ENCODE measurements at places on chromosomes 6 and 20.

DNA sequence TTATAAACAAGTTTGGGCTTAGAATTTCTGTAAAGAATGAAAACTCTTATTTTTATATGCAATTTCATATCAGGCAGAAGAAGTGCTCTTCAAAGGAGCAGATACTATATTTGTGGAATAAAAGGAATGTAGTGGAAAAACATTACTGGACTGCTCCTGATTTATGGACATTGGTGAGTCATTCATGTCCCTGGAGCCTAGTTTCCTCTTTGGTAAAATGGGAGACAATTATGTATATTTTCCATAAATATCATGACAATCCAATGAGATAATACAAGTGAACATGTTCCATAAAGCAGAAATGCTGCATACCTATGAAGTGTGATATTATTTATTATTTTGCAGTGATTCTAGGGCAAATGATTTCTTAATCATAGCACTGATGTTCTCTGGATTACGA is 445.8 kb upstream of the CITED2 start:
- DNase-seq = no peak

GRCh38 chr6:124441450-124441849 is 520.8 kb upstream of the RNF217 start:
- no peak for DNase-seq

DNA sequence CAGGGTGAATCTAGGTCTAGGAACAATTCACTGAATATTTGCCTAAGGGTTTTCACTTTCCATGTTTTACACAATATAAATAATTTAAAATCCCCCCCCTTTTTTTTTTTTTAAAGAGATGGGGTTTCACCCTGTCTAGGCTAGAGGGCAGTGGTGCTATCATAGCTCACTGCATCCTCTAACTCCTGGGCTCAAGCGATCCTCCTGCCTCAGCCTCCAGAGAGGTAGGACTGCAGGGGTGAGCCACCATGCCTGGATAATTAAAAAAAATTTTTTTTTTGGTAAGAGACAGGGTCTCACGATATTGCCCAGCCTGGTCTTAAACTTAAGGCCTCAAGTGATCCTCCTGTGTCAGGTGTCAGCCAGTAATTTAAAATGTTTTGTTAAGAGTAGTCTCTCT is 17.8 kb downstream of the QKI start:
- DNase-seq = no peak

GRCh38 chr6:38306931-38307330 is 332.8 kb downstream of the BTBD9 start:
- DNase-seq = no peak

GRCh38 chr6:147674099-147674498 is 165.6 kb downstream of the SAMD5 start:
- no peak for DNase-seq

DNA sequence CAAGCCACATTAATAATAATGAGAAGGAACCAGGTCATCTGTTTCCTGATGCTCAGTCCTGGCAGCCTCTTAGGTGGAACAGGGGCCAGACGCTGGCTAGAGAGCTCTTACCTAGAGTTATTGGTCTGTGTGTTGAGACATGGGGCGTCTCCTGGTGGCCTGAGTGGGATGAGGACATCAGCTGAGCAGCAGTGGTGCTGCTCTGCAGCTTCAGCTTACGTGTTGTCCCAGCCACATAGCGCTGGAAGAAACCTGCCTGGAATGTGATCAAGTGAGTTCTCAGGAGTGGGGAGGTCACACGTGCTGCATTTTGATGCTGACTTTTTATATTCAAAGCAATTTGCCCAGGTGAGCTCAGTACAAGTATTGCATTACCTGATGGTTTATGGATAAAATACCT is 355.4 kb downstream of the CDH26 start:
- no peak for DNase-seq

DNA sequence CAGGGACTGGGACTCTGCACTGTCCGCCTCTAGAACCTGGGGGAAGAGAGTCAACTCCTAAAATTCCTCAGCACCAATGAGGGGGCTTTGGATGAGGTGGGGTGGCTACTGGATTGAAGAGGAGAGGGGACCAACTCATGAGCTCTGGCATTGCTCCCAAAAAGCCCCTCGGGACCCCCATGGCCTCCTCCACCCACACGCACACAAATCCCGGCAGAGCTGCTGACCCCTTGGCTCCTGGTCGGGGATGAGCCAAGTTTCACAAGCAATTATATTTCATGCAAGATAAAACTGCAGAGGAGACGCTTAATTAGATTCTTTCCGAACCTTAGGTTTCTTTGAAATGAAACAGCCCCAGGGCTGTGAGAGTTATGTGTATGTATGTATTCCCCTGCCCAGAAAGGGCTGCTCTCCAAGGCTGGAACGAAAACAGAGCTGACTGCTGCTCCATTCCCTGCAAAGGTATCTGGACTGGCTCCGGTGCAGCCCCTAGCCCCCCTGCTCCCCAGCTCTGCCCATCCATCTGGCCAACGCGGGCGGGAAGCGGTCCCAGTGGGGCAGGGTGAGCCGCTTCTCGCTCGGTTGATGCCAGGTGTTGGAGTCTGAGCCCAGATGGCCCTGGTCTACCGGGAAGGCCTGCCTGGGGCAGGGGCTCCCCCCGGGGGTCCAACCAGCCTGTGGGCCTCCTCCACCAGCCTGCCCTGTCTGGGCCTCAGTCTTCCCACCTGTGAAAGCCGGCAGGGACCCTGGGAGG is 46.8 kb upstream of the STX16 start:
- DNase-seq = no peak

- DNase-seq = no peak
Observed at GRCh38 chr6:49911252-49911651, 44.9 kb upstream of the CRISP1 start.

DNA sequence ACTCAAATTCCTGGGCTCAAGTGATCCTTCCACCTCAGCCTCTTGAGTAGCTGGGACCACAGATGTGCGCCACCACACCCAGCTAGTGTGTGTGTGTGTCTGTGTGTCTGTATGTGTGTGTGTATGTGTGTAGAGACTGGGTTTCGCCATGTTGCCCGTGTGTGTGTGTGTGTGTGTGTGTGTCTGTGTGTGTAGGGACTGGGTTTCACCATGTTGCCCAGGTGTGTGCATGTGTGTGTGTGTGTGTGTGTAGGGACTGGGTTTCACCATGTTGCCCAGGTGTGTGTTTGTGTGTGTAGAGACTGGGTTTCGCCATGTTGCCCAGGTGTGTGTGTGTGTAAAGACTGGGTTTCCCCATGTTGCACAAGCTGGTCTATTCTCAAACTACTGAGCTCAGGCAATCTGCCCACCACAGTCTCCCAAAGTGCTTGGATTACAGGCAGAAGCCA is 28.3 kb downstream of the CDK5RAP1 start:
- no peak for DNase-seq

DNA sequence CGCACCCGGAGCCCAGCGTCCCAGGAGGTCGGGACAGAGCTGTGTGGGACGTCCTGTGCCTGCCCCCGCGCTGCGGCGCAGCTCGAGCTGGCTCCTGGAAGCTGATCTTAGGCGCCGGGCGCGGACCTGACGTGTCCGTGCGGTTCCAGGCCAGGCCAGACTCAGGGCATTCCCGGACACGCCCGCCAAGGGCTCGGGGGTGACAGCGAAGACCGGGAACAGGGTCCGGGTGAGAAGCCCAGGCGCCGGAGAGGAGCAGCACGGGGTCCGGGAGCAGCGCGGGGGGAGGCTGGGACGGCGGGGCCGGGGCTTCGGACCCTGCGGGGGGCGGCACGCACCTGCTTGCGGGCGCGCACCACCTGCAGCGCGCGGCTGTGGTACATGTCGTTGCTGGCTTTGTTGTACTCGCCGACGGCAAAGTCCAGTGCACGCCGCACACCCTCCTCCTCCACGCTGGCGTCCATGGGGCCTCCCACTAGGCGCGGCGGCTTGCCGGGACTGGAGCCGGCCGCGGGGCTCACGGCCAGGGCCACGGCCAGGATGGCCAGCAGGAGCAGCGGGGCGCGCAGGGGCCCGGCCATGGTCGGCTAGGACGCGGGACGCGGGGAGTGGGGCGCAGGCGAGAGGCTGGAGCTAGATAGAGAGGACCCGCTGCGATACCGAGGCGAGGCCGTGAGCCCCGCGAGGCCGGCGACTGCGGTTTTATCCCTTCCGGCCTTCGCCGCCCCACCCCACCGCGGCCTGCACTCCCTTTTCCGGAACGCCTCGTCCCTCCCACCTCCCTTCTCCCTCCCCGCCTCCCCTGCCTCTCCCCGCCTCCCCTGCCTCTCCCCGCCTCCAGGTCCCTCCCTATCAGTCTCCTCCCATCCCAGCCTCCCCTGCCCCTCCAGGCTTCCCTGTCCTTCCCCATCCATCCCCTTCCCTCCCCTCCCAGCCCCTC is at the start of gene CST3:
CST3 (minus strand) TSS at position 674 of the 940 bp plus-strand sequence; CDS start at position 581, 93 bp downstream.
- peak; percentile 70 for DNase-seq

- DNase-seq = peak; percentile 35
Observed at GRCh38 chr6:109447878-109448555, 7.5 kb downstream of the SMPD2 start.

GRCh38 chr6:163289447-163289846 is 125.1 kb upstream of the QKI start:
- DNase-seq = no peak

- DNase-seq = no peak
Observed at GRCh38 chr20:58137651-58138265, 90.7 kb downstream of the ANKRD60 start.

DNA sequence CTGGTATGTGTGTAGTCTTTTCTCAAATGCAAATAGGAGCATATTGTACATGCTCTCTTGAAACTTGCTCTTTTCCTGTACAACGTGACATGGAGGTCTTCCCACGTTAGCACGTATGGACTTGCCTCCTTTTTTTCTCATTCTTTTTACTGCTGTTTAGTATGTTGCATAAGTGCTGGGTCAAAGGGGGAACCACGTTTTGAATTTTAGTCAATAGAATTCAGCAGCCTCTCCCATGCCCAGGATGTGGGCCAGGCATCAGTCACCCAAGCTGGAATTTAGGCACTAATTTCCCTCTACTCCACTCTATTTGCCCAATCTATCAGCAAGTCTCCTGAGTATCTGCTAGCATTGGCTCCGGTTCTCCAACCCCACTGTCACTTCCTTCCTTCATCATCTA is 41.5 kb upstream of the RNF24 start:
- no peak for DNase-seq

- peak; percentile 78 for DNase-seq
Observed at GRCh38 chr6:44024574-44025219, 102.6 kb downstream of the MRPL14 start.

- DNase-seq = no peak
Observed at GRCh38 chr6:34585512-34586061, 29.5 kb upstream of the SPDEF start.

- peak; percentile 84 for DNase-seq
Observed at GRCh38 chr20:5675103-5676091, 74.8 kb upstream of the SHLD1 start.

DNA sequence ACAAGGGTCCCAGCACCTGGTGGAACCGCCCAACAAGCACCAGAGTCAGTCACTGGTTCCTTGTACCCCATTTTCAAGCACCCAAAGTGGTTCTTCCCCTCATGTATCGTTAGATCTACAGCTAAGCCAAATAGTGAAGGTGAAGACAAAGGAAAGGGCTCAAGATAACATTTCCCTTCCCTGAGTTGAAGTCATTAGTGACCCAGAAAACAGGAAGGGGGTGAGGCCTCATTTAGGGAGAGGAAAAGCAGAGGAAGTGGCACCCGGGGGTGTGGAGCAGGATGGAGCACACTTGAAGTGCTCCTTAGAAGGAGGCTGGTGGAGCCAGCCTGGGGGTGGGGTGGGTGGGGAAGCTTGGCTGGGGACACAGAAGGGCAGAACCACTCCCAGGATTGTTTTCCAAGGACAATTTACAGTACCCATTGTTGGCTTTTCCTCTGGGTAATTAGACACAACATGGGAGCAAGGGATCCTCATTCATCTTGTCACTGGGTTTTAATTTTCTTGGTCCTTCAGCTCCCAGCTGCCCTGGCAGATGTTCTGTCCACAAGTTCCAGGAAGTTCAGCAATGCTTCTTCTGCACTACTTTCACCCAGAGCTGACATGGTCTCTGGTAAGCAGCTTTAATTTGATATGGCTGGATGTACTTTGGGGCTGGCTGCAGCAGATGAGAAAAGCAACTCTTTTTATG is 73.3 kb upstream of the CD93 start:
- no peak for DNase-seq

GRCh38 chr6:163720460-163721235 is 306.1 kb downstream of the QKI start:
- no peak for DNase-seq

- no peak for DNase-seq
Observed at GRCh38 chr6:127299522-127300240, 33.0 kb downstream of the RNF146 start.

DNA sequence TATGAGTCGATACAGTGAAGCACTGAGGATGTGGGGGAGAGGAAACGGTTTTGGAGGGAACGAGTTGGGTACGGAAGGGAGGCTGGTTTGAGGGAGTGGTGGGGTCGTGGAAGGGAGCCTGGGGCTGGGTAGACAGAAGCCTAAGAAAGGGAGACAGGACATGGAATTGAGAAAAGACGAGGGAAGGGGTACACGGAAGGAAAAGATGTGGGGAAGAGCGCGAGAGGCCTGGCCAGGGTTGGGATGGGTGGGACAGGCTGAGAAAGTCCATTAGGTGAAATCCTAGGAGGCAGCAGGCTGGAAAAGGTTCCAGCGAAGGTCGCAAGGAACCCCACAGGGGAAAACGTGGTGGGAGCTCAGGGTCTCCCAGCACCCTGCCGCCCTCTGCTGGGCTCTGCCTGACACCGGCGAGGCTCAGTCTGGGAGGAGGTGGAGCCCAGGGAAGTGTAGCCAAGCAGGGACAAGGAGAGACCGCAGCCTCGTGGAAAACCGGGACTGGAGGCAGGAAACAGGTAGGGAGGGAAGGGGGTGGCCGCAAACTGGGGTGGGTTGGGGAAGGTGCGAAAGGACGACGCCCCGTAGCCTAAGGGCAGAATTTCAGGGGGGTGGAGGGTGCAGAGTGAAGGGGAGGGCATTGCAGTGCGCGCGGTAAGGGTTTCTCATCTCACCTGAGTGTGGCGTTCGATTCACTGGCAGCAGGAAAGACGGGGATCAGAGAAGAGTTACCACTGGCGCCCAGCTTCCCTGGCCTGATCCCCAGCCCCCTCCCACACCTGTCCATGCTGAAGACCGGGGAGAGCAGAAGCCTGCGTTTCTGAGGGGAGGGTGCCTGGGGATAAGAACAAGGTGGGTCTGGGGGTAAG is 4.3 kb downstream of the GABBR1 start:
- DNase-seq = peak; percentile 3

DNA sequence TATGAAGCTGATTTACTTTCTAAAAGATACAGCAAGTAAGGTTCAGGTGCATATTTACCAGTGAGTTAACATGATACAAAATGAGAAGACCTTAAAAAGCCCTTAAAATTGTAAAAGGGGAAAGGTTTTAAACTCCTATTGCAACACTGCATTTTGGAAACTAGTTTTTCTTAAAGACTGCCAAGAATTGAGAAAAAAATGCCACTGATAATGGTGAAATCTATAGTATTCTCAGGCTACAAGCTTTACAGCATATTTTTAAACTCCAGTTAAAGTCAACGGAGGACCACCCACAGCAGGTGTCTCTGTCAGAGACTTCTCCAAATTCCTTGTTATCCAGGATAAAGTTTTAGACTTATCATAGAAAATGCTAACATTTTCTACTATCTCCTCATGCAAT is 53.6 kb downstream of the ELOVL5 start:
- DNase-seq = no peak
